ENCODE measurements at places on chromosomes 4 and X.
A peak's percentile ranks its signal among the peaks of the same experiment; 100 is the strongest.

DNA sequence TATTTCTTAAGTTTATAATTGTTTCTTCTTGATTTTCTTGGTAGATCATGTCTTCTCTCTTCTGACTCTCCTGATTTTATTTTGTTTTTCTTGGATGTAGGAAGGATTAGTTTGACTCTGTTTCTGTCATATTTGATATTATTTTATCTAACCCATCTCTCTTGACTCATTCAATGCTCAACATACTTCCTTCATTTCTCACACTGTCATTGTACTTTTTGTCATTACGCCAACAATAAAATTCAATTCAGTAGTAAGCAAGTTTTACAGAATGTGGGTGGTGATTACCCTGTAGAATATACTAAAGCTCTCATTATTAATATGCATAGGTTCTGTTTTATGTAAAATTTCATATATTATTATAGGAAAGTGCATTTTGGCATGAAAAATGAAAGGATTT lies 1303.0 kb upstream of the AGA start:
- no peak for DNase-seq

- no peak for DNase-seq
These were observed 10.6 kb upstream of the CCNG2 start for GRCh38 chr4:77146186-77147078.

GRCh38 chrX:150421816-150422215 lies 58.7 kb downstream of the MAMLD1 start:
- no peak for DNase-seq

DNA sequence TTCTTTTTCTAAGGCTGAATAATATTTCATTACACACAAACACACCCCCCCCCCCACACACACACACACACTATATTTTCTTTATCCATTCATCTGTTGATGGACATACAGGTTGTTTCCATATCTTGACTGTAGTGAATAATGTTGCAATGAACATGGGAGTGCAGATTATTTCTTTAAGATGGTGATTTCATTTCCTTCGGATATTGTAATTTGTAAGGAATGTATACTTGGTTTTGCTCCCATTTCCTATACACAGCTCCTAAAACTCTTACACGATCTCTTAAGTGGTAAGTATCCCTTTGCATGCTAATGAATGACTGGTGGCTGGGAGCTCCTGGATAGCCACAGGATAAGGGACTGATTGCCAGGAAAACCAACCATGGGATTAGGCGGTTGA lies 14.7 kb upstream of the RBMXL3 start:
- DNase-seq: no peak

DNA sequence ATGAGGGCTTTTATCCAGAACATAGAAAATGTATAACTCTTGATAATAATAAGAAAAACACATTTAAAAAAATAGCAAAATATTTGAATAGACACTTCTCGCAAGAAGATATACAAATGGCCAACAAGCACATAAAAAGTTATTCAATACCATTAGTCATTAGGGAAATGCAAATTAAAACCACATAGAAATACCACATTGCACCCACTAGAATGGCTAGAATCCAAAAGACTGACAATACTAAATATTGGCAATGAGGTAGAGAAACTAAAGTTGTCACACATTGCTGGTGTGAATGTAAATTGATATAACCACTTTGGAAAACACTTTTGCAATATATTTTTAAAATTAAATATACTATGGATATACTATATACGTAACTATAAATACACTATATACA lies 754.3 kb upstream of the MAGEB2 start:
- DNase-seq: no peak

- no peak for DNase-seq
These were observed 101.0 kb downstream of the ATP11C start for GRCh38 chrX:139831675-139832456.

DNA sequence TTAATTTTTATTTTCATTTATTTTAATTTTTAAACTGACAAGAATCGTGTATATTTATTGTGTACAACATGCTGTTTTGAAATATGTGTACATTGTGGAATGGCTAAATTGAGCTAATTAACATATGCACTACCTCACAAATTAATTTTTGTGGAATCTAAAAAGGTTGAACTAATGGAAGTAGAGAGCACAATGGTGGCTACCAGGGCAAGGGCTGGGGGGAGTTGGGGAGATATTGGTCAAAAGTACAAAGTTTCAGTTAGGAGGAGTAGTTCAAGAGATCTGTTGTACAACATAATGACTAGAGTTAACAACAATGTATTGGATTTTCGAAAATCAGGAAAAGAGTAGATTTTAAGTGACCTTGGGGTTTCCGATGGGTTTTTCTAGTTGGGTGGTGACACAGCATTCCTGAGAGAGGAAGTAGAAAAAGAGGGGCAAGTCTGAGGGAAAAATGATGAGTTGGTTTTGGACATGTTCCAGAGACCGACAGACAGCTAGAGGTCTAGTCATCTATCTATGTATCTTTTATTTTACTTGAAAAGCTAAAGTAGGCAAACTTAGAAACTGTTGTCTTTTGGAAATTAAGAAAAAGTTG lies 23.2 kb downstream of the APOO start:
- no peak for DNase-seq

GRCh38 chr4:95547715-95548471 lies 880 bp downstream of the UNC5C start:
- peak; percentile 6 for DNase-seq

DNA sequence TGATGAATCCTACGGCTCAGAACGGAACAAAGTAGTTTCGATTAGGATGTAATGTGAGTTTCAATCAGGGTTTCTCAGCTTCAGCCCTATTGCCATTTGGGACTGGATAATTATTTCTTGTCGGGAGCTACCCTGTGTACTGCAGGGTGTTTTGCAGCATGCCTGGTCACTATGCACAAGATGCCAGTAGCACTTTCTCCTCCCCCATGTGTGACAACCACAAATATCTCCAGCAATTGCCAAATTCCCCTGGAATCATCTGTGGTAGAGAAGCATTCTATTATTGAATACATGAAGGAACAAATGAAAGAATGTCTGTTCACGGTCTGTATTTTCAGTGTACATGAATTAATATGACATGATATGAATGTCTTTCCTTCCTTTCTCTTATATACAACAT lies 782.9 kb upstream of the FTHL17 start:
- DNase-seq: no peak

- DNase-seq: no peak
These were observed 358.7 kb upstream of the CTSO start for GRCh38 chr4:156312261-156312847.

DNA sequence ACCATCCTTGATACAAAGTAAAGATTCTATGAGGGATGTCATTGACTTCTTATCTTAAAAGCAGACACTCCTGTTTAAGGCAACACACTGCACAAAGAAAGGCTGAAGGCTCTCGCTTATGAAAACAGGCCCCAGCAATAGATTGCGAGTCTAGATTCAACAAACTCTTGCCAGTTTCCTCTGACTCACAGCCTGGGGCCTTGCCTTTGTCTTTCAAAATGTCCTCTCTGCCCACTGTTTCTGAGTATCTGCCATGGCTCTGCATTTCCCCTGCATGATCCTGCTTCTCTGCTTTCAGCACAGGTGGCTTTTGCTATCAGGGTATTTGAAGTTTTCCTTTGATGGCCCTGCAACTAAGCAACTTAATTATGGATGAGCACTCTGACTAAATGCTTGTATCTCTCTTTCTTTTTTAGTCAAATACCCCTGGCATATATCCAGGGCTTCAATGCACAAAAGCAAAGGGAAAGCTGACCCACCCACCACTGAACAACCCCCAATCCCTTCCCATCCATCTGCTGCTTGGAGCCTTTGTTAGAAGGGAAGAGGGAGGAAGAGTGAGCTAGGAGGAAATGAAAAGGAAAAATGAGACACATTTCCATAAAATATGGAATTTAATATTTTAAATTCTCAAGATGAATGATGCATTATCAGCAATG lies 32.2 kb downstream of the NDP start:
- no peak for DNase-seq

DNA sequence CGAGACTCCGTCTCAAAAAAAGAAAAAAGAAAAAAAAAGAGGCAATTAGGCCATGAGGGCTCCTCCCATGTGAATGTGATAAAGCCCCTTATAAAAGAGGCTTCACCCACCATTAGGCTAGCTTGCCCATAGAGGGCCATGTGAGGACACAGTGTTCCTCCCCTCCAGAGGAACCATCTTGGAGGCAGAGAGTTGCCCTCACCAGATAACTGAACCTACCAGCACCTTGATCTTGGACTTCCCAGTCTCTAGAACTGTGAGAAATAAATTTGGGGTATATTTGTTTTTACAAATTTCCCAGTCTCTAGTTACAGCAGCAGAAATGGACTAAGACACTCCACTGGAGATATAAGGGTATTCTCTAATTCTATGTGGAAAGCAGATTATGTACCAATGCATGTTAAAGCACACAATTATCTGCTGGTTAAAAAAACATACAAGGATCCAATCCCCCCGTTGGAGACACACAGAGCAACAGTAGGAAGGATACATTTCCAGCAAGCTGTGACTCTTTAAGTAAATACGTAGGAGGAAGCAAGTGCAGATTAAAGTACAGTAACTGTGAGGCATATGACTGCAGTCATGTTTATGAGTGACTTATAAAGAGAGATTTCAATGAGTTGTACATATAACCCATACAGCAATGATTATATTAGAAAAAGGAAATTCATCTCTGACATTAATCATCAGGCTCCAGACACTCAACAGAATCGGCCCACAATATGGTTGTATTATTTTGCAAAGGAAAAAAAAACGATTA lies 21.4 kb downstream of the SH3RF1 start:
- no peak for DNase-seq

GRCh38 chr4:163587867-163588266 lies 93.4 kb downstream of the TMA16 start:
- DNase-seq: no peak

DNA sequence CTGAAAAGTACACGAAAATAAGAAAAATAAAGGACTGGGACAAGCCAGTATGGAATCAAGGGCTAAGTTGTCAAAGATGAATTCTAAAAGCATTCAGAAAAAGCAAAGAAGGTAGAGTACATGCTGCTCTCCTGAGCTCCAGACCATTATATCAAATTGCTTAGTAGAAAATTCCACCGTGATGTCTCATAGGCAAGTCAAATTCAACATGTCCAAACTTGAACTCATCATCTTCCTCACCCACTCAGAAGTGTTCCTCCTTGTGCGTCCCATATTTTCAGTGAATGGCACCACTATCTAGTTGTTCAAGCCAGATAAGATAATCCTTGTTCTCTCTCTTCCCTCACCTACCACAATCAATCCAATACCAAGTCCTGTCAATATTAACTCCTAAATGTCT lies 37.5 kb upstream of the IL13RA2 start:
- no peak for DNase-seq

- no peak for DNase-seq
These were observed 277.6 kb upstream of the DIAPH2 start for GRCh38 chrX:96407072-96407471.

DNA sequence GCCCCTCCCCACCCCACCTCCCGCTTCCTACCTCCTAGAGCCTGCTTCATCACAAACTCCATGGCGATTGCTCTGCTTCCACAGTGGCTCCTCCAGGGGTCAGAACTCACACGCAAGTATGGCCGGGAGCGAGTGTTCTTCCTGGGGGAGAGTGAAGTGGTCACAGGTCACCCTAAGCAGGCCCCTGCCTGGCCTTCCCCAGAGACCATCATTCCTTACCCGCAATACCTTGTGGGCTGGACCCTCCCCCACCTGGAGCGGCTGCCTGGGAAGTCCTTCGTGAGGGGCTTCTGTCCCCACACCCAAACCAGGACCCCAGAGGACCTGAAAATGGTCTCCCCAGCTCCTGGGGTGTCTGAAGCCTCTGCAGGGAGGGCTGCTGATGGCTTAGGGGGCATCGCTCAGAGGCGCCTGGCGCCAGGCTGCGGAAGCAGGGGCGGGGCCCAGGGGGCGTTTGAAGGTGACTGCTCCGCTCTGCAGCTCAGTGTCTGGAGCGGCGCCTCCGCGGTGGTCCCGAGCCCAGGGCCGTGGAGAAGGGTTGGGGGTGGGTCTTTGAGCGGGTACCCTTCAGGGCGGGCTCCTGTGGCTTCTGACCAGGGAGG lies 1.4 kb downstream of the CPLX1 start:
- no peak for DNase-seq

DNA sequence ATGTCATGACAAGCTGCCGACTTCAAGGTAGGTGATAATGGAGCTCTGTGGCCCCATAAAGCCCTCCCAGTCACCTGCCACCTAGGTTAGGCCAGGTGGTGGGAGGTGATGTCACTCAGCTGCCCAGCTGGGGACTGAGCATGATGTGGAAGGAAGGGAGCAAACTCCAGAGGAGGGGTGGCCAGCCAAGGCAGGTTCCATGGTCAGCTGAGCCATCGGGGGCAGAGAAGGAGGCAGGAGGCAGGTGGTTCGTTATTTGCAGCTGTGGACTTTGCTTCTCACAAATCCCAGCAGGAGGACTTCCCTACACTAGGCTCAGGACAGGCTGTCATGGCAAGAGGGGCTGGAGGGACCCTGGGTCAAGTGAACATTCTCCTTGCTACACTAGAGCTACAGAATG lies 2.1 kb downstream of the CCDC120 start:
- no peak for DNase-seq

- no peak for DNase-seq
These were observed 98.7 kb upstream of the TLL1 start for GRCh38 chr4:165774326-165774725.

- no peak for DNase-seq
These were observed 451.1 kb downstream of the ARAP2 start for GRCh38 chr4:35793045-35793722.

- no peak for DNase-seq
These were observed 62.5 kb upstream of the MCUB start for GRCh38 chr4:109497511-109497910.

DNA sequence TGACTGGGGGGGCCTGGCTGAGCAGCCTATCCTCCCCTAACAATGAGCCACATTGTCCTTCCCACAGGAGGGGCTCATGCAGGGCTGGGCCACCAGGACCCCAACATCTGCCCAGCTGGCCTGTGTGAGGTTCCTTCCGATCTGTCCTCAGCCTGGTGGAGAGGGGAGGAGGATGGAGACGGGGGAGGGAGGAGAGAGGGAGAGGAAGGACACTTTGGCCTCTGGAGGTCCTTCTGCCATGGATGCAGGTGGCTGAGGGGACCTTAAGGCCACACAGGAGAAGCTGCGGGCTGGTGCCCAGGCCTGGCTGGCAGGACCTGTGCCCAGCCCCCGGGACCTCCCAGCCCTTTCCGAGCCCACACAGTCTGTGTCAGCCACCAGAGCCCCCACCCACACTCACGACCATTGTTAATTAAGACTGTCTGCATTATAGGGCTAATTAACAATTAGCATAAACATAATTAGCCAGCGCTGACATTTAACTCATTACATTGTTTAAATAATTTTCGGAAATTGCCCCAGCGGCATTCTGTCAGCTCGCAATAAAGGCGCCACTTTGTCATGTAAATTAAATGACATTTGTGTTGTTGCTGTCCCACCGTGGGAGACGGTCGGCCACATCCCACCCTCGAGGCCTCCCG lies 53.0 kb upstream of the NKX1-1 start:
- no peak for DNase-seq
